NCI-H524 treated with DMSO at 0.1 percent for 48 hours (cell line): ENCODE measurements at places on chromosomes 3 and 15.

GRCh38 chr3:44893097-44893496 is 18.7 kb downstream of the TGM4 start:
- DNase-seq, result no peak

- no peak for DNase-seq
Observed at GRCh38 chr3:151366993-151367392, 17.6 kb downstream of the P2RY12 start.

GRCh38 chr15:89356634-89357298 is 22.1 kb upstream of the POLG start:
- DNase-seq, result peak; percentile 15

DNA sequence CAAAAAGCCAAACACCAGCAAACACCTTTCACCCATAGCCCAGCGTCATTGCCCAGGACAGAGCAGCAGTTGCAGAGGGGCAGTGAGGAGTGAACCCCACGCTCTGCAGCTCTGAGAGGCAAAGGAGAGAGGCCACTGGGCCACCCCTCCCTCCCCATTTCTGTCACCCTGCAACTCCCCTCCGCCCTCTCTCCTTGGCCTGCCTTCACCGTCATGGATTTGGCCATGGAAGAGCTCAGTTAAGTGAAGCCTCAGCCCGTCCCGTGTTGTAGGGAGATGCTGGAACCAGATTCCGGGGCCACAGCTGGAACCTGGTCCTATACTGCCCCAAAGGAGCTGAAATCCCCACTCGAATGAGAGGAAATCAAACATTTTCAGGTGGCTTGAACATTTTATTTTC is 21.9 kb downstream of the MRAS start:
- no peak for DNase-seq

GRCh38 chr3:183285318-183285717 is 32.3 kb downstream of the B3GNT5 start:
- DNase-seq, result no peak

DNA sequence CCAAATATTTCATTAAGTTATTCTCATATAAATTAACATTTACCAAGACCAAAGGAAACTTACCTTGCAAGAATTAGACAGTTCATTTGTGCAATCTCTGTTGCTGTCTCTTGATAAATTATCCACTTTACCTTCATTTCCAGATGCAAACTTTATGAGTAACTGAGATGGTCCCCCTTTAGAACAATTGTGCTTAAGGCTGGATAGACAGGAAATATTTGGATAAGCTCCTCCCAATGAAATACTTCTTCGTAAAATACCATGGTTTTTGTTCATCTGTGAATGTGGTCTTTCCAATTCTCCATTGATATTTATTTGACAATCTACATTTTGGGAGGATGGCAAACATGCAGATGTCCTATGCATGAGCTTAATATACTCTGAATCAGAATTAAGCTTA is 78.2 kb downstream of the NEDD4 start:
- DNase-seq, result no peak

GRCh38 chr3:141192345-141192744 is 39.3 kb upstream of the PXYLP1 start:
- peak; percentile 81 for DNase-seq

DNA sequence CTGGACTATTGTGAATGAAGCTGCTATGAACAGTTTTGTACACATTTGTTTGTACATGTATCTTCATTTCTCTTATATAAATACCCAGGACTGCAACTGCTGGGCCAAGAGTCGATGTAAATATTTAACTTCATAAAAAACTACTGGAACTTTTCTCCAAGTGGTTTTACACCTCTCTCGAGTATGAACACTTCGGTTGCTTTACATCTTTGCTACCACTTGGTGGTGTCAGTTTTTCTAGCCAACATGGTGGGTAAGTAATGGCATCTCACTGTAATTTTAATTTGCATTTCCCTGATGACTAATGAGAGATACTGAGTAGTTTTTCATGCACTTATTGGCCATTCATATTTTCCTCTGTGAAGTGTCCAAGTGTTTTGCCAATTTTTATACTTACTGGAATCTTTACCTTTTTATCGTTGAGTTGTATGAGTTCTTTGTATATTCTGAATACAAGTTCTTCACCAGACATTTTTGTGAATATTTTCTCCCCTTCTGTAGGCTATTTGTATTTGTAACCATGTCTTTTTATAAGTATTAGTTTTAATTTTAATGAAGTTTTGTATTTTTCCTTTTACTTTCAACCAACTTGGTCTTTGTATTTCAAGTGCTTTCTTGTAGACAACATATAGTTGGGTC is 44.4 kb downstream of the PCOLCE2 start:
- DNase-seq, result no peak

DNA sequence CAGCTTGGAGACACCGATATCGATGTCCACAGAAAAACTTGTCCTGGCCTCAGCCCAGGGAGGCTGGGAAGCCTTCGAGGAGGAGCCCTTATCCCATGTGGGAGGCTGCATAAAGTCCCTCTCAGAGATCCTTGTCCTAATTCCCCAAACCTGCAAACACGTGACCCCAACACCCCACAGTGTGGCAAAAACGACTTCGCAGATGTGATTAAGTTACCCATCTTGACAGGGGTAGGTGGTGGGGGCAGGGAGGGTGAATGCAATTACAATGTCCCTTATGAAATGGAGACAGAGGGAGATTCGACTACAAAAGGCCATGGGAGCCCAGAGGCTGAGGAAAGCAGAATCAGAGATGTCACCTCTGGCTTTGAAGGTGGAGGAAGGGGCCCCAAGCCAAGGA is 2.3 kb upstream of the TLR9 start:
- no peak for DNase-seq

DNA sequence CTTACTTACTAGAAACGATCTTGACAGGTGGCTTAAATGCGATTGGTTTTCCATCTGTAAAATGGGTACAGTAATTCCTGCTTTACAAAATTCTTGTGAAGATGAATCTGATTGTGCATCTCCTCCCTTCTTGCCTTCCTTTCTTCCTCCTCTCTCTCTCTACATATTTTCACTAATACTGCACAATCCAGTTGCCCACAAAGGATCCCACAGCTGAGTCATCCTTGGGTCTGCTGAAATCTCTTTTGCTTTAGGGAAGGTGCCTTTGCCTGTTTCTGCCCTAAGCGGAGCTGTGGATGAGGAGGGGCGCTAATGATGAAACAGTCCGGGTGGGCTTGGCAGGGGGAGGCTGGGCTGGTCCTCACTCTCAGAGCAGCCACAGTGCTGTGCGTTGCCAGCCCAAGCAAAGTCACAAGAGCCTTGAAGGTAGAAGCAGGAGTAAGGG is 46.1 kb downstream of the AMOTL2 start:
- DNase-seq, result no peak
